ENCODE measurements at places on chromosomes 12 and 14. TPM values are rescaled to one million over a fixed set of nuclear protein-coding genes. Genes with fewer than 3 reads are reported as not detected.

IRAK3 gene
- 8.7 TPM for total RNA-seq

C1QL4 gene
- not detected for total RNA-seq

RNU4-1 gene
- total RNA-seq: 55.9 TPM

RNASE2 gene
- not detected for total RNA-seq

NPAS3 gene
- total RNA-seq: 0.08 TPM

RBMS2 gene
- 4.6 TPM for total RNA-seq

TBX5 gene
- total RNA-seq: 1.1 TPM

SLC7A8 gene
- 0.15 TPM for total RNA-seq

LRP1-AS gene
- not detected for total RNA-seq

NEUROD4 gene
- total RNA-seq: not detected

RPGRIP1 gene
- total RNA-seq: under 0.01 TPM

HVCN1 gene
- 2.0 TPM for total RNA-seq

Data from smooth muscle cell of the coronary artery (primary cell).